ENCODE measurements at places on chromosomes 5 and 9.

GRCh38 chr9:133973111-133973790 is 18.9 kb downstream of the VAV2 start:
- DNase-seq, result no peak

GRCh38 chr9:119802621-119803020 is 433.4 kb upstream of the BRINP1 start:
- no peak for DNase-seq

DNA sequence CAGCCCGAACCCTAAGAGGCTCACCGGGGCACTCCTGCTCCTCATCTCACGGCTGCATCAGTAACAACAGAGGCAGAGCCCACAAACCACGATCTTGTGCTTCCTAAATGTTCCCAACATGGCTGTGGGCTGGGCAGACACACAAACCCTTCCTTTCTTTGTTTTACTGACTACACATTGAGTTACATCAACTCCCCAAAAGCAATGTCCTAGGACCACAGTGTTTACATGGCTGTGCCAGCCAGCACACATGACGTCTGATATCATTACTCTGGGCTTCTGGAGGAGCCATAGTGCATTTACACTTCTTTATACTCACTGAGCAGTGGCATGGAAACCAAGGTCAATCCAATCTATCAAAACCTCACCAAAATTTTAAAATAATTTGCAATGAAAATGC is 101.4 kb downstream of the LHFPL2 start:
- DNase-seq, result no peak

- no peak for DNase-seq
These were observed 219.1 kb downstream of the NDUFS4 start for GRCh38 chr5:53779541-53779981.

DNA sequence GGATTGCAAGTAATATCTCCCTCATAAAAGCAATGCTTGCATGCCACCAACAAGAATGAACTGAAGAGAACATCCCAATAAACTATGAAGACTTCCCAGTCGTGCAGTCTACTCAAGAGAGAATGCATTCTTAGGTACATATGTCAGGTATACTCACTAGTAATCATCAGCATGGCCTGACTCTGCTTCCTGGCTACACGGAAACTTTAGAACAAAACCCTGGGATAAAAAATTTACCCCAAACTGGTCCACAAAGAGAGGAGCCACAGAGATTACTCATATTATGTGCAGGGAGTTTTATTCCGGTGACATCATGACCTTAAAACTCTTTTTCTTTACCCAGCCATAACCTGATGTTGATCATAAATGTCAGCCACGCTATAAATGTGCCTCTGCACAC is 57.5 kb upstream of the PAPPA start:
- DNase-seq, result no peak

DNA sequence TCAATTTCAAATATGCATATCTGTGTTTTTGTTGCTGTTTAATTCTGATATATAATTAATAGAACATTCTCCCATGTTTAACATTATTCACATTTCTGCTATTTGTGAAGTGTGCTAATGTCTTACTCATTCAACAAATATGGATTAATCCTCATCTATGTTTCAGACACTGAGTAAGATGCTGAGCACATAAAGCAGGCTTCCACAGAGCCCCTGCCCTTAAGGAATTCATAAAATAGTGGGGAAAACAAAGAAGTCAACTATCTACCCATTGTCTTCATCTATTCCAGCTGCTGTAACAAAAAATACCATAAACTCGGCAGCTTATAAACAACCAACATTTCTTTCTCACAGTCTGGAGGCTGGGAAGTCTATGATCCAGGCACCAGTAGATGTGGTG is 333.3 kb downstream of the SEMA5A start:
- DNase-seq, result no peak

GRCh38 chr5:109239456-109239855 is 170.3 kb downstream of the PJA2 start:
- DNase-seq, result no peak

GRCh38 chr5:4319478-4320128 is 724.0 kb downstream of the IRX1 start:
- no peak for DNase-seq

- DNase-seq, result no peak
These were observed 298.8 kb downstream of the ASTN2 start for GRCh38 chr9:117116084-117116483.

DNA sequence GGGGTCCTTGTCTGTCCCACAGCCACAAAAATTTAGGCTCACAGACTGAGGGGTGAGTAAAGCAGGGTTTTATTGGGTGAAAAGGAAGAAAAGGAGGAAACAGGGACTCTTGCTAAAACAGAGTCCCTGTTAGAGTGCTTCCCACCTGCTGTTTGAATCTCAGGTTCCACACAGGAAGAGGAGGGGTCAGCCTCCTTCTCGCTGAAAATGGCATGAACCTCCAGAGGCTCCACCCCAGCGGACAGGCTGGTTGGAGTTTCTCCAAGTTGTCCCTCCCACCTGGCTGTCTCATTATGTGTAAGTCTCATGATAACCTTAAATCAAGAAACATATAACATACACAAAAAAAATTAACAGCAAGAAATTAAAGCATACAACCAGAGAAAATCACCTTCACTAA is 28.3 kb upstream of the UHRF2 start:
- DNase-seq, result no peak

- no peak for DNase-seq
These were observed 1610.7 kb upstream of the C9orf72 start for GRCh38 chr9:29183971-29184370.

GRCh38 chr5:179267671-179268083 is 77.6 kb downstream of the ADAMTS2 start:
- no peak for DNase-seq

GRCh38 chr5:43602461-43603343 is at the start of gene NNT:
TSS of gene NNT (plus strand) at chr5:43603180. CDS start at chr5:43609196, 6,016 bp downstream.
- peak; percentile 51 for DNase-seq

DNA sequence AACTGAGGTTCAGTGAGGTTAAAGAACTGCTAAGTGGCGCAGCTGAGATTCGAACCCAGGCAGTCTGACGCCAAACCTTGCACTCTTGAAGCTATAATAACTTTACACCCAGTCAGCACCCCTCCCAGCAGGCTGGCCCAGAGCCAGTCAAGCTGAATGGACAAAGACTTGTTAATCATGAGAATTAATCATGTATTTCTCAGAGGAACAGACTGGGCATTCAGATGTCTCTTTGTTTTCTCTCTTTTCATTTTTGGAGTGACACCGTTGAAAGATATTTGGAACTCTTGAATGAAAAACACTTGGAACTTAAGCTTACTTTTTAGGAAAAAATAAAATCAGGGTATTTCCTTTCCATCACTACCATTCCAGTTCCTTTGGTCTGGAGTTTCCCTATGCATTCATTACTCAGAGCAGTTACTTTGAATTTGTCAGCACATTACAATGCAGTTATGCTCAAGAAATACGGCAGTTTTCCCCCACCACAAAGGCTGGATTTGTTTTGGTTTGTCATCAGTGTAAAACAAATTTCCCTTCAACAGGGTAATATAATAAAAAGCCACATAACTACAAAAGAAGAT is 22.6 kb upstream of the MAMDC2 start:
- DNase-seq, result no peak

- no peak for DNase-seq
These were observed 248.0 kb upstream of the PTGER4 start for GRCh38 chr5:40431734-40432133.

DNA sequence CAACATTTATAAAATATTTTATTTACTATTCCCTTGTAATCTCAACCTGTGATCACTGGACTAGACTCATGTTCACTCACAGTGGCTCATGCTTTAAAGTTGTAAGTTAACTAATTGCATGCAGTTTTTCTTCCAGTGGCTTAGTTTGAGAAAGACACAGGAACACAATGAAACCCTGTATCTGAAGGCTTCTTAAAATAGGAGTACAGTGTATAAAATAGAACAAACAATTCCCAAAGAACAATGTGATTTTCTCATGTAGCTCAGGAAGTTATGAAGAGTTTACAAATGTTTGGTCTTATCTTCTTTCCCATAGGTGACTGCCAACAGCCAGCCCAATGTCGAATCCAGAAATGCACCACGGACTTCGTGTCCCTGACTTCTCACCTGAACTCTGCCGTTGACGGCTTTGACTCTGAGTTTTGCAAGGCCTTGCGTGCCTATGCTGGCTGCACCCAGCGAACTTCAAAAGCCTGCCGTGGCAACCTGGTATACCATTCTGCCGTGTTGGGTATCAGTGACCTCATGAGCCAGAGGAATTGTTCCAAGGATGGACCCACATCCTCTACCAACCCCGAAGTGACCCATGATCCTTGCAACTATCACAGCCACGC is 5.9 kb downstream of the RGMB start:
- DNase-seq, result no peak

DNA sequence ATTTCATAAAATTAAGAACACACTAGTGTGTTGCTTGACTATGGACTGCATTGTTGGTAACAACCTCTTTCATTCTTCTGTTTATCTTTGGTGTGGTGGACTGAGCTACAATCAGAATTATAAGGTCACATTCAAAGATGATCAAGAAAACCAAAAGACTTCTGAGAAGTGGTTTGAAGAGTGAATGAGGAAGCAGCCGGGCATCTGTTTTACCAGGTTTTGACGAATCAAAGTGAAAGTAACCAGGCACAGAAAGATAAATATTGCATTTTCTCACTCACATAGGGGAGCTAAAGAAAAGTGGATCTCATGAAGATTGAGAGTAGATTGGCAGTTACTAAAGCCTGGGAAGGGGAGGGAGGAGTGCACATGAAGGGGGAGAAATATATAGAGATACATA is 589.1 kb downstream of the ZNF608 start:
- no peak for DNase-seq

DNA sequence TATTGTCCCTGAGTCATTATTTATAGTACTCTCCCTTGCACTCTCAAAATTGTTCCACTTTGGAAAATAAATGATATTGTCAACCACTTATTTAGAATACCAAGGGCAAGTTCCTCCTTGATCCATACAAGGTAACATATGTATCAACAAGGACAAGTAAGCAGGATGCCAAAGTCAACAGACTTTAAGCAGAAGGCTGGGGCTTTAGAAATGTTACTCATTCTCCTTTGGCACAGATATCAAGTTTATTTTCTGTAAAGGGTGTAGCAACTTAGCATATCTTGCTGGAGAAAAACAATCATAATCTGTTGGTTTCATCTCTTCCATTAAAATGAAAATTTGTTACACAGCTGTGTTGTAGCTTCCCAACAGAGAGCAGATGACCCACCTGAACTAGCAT is 248.7 kb upstream of the SLC30A5 start:
- DNase-seq, result no peak

DNA sequence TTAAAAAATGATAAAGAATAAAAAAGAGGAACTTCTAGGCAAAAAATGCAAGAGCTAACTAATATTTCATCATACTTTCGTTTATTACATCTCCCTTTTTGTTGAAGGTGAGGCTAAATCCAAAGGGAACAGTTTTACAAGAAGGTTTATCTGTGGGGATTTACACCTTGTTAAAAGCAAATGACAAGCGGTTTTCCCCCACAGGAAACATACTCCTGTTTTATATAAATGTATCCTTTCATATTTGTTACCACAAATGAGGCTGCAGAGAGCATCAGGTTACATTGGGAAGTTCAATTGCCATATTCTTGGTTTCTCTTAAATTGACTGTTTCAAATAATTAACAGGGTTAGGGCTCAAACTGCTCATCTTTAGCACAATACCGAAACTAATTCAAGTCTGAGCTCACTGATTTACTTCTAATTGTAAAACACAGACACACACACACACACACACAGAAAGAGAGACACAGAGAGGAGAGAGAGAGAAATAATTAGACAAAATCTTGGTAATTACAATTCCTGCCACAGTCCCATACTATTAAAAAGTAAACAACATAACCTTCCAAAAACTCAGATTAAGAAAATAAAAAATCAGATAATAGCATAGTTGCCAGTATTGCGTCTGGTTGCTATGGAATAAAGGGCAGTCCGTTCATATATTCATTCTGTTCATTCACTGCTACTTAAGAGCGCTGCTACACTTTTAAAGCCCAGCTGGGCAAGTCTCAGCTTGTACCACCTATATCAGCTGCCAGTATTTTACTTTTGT is 17.1 kb downstream of the RFX3 start:
- no peak for DNase-seq

DNA sequence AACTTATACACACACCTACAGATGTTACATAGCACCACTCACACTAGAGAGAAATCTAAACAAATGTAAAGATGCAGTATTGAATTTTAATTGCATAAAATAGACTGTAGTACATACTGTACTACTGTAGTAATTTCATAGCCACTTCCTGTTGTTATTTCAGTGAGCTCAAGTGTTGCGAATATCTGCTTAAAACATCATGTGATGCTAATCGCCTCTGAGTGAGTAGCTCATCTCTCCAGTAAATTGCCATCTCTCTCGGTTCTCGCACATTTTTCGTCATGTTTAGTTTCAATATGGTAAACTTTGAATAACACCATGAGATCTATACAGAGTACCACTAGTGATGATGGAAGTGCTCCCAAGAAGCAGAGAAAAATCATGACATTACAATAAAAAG is 22.0 kb upstream of the ARHGEF28 start:
- DNase-seq, result no peak

DNA sequence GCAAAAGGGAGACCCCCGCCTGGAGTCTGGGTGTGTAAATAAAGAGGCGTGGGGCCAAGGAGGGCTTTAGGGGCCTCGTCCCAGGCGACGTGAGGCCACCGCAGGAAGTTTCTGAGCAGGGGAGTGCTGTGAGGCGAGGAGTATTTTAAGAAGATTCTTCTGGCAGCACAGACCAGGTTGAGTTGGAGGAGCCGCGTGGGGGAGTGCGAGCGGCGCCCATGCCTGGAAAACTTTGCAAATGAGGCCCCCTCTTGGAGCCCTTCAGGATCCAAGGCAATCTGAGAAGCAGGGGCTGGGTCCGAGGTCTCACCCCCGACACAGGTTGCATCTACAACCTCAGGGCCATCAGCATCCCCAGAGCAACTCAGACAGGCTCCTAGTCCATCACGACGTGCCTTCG is 24.3 kb upstream of the CPLX2 start:
- DNase-seq, result no peak

DNA sequence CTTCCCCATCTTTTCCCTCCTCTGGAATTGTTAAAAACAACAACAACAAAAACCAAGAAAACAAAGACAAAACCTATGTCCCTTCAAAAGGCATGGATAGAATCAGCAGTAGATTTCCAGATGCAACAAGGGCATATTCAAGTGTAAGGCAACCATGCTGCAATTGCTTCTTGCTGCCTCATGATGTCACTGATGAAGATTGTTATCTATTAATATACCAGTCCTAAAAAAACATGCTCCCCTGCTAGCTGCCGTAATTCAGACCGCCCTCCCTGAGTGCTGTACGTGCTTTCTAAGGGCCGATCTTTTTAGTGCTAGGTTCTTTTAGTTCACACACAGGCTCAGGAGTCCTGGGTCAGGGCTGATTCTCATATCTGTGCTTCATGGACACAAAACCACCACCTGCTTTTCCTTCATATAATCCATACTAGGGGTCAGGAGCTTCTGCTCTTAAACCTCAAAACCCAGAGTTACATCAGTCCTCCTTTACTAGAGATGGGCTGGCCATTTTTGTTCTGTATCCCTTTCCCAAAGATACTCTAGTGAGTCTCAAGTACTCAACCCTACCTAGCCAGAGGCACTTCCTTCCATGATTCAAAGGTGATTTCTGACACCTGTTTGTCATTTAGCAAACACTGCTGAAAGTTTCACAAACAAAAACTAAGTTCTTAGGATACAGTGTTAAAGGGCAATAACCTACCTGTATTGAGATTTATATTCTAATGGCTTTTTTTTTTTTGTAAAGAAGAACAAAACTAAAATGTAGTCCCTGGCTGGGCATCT is 82.1 kb downstream of the GIN1 start:
- DNase-seq, result no peak

GRCh38 chr5:169431386-169431785 is 130.4 kb upstream of the SLIT3 start:
- DNase-seq, result no peak

- DNase-seq, result peak; percentile 75
These were observed 500.0 kb downstream of the SPATA31D1 start for GRCh38 chr9:82488313-82489200.

All from NCI-H1092 (cell line).